Stimulated activated CD4-positive, alpha-beta T cell treated with anti-CD3 and anti-CD28 coated beads, TNF-alpha, amount 100 ng/mL, for 4 hours (primary cell): ENCODE measurements at places on chromosomes 6 and 20.

DNA sequence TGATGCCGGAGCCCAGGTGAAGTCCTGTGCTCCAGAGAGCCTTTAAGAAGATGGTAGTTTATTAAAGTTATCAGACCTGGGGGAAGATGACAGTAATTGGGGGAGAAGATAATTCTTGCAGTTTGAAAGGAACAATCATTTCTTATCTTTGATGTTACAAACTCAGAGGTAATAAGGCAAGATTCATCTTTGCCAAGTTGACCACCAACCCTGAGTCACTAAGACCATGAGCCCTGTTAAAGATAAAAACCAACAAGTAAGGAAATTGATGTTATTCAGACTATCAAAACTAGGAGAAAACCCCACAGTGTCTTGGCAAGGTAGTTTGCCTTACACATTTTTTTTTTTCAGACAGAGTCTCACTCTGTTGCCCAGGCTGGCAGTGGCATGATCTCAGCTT, 73.1 kb downstream of the MKKS start:
- no peak for DNase-seq

DNA sequence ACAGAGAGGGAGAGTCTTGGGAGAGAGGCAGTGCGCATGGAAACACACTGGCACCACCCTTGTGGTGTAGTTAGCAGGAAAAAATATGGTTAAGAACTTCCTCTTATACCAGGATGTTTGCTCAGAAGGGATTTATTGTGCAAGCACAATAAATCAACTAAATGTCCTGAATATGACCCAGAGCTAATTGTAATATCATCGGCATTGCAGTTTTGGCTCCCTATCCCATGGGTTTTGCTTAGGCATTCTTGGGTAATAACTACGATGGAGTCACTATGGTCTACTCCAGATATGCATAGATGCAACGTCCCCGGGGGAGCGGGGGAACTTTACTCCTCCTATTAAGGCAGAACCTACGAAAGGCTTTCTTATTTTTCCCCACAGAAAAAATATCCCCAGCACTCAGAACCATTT, 751.6 kb downstream of the EYS start:
- DNase-seq, result no peak

- DNase-seq, result no peak
Measured at GRCh38 chr20:47276851-47277534, 79.5 kb downstream of the ZMYND8 start.

- no peak for DNase-seq
Measured at GRCh38 chr6:157169226-157169625, 154.1 kb downstream of the TMEM242 start.

DNA sequence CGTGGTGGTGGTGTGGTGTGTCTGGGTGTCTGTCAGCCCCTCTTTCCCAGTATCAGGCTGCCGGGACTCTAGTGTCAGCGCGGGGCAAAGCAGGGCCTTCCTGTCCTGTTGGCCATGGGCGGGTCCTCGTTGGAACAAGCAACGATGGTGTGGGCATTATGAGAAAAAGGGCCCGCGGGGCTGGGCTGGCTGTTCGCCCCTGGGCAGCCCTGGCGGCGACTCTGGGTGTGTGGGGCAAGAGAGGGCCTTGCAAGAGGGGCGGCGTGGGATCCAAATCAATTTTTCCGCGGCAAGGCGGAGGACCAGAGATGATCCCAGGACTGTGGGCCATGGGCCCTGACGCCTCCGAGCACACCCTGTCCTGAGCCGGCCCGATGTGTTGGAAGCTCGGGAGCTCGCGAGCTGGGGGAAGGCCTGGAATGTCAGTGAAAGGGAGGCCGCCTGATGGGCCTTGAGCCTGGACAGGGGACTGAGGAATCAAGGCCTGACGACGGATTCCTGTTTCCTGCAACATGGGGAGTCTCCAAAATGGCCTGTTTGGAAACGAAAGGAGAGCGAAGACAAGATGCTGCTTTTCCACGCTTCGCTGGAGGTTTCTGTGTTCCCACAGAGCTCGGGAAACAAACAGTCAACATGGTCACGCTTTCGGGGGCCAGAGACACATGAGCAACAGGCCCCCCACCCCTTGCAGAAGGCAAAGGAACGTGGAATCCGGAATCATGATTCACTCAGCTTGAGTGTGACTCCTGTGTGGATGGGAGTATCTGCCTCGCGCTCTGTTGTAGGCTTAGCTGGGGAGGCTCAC, 364.7 kb upstream of the DEFB115 start:
- DNase-seq, result no peak

DNA sequence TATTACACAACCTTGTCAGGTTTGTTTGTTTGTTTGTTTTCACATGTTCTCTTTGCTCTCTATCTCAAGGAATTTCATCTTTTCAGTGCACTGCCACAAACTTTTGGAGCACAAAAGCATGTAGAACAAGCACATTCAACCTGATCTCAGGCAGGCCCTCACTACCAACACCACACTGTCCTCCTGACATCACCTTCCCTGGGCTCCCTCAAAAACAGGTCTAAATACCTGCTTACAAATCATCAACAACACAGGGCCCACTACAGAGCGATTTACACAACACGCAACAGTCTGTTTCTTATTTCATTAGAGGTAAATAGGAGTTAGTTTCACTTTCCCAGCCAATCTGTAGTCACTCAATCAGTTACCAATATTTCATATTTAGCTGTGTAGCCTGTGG, 241.4 kb downstream of the EPHA7 start:
- no peak for DNase-seq

GRCh38 chr6:154543628-154544027, 33.1 kb upstream of the CNKSR3 start:
- DNase-seq, result no peak

- no peak for DNase-seq
Measured at GRCh38 chr6:44292661-44293365, 20.3 kb downstream of the AARS2 start.
